ENCODE measurements at places on chromosomes 4 and X.

DNA sequence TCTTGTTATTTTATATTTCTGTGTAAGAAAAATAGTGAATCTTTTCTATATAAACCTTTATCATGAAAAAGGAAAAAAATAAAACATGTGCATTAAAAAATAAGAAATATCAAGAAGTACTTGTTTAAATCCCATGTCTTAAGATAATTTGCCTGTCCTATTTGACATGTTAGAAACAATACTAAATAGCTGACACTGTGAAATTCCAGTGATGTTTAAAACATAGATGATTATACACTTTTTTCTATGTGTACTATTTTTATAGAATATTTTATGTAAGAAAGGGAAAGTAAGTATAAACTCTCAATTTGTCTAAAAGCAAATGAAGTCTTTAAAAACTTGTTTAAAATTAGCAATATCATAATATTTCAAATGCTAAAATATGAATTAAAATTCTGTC lies 543.2 kb upstream of the ATOH1 start:
- no peak for DNase-seq

- DNase-seq: no peak
Observed at GRCh38 chr4:152072001-152072485, 311.2 kb upstream of the GATB start.

- DNase-seq: no peak
Observed at GRCh38 chr4:83267830-83268475, 16.6 kb downstream of the COQ2 start.

DNA sequence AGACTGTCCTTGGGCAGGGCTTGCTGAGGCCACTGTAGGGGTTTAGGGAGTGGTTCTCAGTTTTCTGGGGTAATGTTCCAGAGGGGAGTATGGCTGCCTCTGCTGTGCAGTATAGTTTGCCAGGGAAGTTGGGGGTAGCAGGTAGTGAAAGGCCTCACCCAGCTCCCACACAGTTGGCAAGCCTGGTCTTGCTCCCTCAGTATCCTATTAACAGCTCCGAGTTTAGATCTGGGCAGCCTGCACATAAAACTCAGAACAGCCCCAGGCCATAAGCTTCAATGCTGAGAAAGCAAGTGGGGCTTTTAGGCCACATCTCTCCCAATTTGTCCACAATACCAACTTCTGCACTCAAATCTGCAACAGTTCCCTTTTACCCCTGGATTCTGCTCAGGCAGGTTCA lies 205.2 kb downstream of the GALNTL6 start:
- no peak for DNase-seq

DNA sequence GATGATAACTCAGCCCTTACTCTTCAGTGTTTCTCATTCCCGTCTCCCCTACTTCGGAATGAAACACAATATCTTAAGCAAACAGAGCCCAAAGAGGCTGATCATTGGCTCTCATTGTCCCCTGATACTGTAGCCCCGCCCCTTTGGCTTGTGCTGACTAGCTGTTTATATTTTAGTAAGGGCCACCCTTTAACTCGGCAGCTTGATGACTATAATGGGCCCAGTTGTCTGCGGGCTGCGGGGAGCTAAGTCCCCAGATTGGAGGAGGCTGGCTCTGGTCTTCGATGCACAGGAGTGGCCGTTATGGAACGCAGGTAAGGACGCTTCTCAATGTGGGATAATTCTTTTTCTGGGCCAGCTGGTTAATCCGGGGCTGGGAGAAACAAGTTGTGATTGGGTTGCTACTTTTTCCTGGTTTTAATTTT lies at the start of gene TRIM2:
TSS of gene TRIM2 (plus strand) at position 197 of the 425 bp plus-strand sequence. CDS start at position 285, 88 bp downstream.
- no peak for DNase-seq

DNA sequence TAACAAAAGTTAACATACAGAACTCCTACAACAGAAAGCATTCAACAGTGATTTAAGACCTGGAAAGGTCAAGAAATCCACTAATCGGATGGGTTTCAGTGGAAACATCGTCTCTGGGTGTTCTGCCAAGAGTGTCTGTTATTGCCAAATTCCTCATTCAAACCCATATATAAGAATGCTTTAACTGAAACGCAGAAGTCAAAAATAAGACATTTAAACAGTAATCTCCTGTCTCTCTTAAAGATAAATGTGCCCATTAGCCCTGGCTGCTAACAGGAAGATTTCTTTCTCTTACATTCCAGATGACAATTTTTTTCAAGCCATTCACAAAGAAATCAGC lies 31.5 kb downstream of the DCTD start:
- no peak for DNase-seq

DNA sequence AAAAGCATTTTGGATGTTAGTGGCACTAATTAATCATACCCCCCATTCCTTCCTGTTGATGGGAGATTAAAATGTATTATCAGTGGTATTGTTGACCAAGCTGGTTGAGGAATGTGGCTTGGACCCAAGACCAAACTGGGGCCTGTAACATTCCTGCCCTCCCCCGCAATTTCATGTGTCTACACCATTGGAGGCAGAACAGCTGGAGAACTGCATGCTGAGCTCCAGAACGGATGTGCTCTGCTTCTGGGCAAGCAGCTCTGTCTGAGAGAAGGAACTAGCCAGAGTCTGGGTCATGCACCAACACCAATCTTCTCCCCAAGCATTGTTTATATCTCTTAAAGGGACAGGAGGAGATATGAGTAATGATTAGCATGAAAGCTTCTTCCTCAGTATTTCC lies 185.5 kb downstream of the CEP135 start:
- DNase-seq: no peak

DNA sequence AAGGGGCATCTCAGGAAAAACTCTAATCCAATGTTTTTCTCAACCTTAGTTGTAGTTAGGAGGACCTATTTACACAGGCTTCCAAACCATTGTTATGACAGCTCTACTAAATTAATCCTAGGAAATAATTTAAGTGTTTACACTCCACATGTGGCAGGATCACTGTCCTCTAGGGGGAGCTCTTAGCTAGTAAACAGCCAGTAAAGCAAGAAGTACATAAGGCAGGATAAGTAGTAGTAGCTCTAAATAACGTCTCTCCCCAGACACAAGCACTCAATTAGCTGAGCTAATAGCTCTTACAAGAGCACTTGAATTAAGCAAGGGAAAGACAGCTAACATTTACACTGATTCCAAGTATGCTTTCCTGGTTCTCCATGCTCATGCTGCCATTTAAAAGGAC lies 37.3 kb downstream of the NUDT11 start:
- peak; percentile 39 for DNase-seq

DNA sequence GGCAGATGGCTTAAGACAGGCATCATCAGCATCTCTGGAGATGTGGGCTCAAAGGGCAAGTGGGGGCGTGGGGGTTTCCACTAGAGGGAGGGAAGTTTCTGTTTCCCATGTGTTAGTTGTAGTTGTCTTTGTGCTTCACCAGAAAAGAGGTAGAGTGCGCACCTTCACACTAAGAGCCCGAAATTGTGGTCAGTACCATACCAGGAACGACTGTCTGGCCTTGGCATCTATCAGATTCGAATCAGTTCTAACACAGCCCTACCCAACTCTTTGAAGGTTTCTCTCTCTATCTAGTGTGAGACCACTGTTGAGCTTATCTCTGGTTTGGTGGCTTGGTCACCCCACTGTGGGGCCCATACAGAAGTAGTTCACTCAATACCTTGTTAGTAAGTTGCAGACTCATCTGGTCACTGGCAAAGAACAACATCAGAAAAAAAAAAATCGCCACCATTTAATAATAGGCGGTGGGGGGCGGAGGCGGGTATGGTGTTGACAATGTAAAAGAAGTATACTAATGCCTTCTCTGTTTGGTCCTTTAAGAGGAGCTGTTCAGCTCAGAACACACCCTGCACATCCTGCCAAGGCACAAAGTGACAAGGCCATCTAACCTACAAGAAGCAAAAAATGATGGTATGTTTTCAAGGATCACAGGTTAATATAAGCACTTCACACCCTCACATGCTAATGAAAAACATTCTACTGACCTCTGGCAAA lies 71.1 kb downstream of the NYX start:
- no peak for DNase-seq

- no peak for DNase-seq
Observed at GRCh38 chr4:123585111-123585510, 188.5 kb downstream of the SPRY1 start.

GRCh38 chr4:75922588-75922987 lies 18.2 kb downstream of the NAAA start:
- no peak for DNase-seq

DNA sequence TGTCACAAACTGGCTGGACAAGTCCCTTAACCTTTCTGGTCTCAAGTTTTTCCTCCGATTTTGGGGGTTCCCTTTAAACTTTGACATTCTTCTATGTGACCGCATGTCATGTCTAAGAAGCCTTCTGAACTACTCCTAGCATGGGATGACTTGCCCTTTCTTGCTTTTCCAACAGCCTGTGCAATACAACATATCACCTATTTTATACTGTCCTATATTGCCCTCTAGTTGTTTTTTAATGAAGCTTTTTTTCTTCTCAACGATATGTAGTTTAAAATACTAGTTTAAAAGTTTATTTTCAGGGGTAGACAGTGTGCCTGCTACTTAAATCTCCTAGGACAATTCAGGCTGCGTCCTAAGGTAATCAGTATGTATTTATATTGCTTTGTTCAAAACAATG lies 1.0 kb upstream of the IGBP1 start:
- peak; percentile 40 for DNase-seq

DNA sequence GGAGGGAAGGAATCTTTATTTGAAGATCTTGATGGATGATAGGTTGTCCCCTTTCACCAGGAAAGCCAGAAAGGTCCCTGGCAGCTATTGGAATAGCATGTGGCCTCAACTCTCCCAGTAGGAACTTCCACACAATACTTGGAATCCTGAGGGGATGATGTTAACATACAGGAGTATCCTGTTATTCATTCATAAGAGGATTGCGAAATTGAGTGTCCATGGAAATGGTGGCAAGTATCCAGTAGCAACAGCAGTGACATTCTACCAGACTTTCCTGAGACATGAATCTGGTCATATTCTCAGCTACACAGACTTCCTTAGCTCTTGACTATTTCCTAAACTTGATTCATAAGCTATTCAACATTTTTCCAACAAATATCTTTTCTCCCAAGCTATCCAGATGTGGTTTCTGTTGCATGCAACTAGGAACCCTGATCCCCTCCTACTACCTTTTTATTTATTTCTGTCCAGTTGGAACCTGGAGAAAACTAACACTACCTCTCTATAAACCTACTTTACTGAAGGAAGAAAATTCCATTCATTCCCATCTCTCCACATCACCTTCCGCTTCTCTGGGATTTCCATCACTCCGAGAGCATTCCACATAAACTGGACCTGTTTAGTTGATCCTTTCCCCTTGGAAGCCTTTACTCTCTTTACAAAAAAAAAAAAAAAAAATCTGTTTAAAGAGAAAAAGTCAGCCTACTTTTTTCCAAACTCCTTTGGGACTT lies 101.8 kb downstream of the ANXA5 start:
- DNase-seq: no peak

DNA sequence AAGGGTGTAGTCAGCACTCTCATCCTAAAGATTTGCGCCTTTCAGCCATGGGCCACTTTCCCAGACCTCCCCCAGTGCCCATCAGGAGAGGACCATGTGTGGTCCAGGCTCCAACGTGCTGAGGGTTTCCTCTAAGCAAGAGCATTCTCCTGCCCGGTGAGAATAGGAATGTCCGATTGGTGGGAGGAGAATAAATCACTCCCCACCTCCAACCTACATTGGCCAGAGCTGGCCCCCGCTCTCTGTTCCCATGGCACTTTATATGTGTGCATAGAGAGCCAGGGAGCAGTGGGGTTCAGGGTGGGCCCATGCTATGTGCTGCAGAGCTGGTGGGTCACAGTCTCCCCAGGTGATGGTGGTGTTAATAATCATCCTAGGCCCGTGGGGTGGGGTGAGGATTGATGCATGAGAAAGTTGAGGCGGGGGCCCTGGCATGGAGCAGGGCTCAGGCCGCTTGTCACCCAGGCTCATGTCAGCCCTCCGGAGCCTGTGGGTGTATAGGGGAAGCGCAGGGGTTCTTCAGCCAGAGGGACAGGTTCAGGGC lies 6.8 kb upstream of the SORCS2 start:
- DNase-seq: no peak

- no peak for DNase-seq
Observed at GRCh38 chr4:169220447-169220846, 50.3 kb downstream of the SH3RF1 start.

- no peak for DNase-seq
Observed at GRCh38 chrX:108396986-108397385, 41.2 kb downstream of the COL4A6 start.

DNA sequence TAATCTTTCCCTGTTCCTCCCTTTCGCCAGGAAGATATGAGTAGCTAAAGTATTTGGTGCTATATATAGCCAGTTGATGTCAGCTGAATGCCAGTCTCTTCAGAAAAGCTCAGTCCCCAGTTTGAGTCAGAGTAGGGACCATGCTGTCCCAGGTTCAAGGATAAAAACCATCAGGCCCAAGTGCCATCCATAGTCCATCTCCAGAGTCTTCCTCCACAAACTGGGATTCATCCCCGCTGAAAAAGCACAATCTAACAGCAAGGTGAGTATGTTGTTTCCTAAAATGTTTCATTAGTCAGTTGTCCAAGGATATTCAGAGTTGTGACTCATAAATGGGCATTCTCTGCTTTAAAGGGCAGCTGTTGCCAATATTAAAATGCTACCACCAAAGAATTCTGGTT lies at the start of gene MYOZ2:
TSS of gene MYOZ2 (plus strand) at position 112 of the 401 bp plus-strand sequence. CDS start 694 bp downstream, outside the sequence.
- DNase-seq: no peak

DNA sequence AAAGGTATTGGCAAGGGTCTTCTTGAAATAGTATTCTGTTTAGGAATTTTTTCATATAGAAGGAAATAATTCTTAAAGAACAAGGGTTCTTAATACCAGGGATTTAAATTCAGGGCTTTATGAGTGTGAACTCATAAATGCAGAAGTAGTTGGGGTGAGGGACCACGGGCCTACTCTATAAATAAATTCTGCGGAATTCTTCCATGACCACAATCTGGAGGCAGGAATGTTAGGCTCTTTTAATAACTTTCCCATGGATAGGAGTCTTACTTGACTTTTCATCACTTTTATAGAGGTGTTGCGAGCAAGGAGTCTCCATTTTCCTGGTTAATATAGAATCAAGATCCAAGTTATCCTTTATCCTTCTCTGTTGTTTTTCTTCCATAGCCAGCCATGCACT lies 76.7 kb upstream of the SLC4A4 start:
- no peak for DNase-seq

GRCh38 chr4:102614801-102615200 lies 113.6 kb downstream of the NFKB1 start:
- no peak for DNase-seq

- DNase-seq: no peak
Observed at GRCh38 chr4:151721916-151722315, 38.9 kb downstream of the GATB start.

DNA sequence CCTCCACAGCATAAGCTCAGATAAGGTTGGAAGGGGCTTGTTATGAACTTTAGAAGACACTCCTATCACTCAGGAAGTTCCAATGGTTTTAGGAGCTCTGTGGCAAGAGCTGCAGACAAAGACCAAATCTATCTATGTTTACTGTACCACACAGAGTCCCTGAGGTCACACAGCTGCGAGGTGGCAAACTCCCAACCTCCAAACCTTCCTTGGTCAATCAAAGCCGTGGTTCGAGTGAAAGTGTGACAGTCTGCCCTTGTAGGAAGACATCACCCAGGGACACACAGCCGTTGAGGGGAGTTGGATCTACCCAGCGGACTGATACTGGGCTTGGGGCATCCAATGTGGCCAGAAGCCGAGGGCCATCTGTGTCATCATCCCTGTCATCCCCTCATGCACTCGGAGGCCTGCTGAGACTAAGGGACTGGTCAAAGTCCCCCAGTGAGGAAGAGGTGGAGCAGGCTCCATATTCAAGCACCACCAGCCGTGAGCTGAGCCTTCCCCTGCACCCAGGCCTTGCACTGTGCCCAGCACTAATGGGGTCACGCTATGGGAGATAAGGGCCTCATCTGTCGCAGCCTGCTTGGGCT lies 26.8 kb downstream of the MAN2B2 start:
- peak; percentile 29 for DNase-seq

GRCh38 chr4:138003248-138003647 lies 238.9 kb downstream of the SLC7A11 start:
- no peak for DNase-seq

Measured in NB4 (cell line).